ENCODE measurements at places on chromosomes 6 and 20.

DNA sequence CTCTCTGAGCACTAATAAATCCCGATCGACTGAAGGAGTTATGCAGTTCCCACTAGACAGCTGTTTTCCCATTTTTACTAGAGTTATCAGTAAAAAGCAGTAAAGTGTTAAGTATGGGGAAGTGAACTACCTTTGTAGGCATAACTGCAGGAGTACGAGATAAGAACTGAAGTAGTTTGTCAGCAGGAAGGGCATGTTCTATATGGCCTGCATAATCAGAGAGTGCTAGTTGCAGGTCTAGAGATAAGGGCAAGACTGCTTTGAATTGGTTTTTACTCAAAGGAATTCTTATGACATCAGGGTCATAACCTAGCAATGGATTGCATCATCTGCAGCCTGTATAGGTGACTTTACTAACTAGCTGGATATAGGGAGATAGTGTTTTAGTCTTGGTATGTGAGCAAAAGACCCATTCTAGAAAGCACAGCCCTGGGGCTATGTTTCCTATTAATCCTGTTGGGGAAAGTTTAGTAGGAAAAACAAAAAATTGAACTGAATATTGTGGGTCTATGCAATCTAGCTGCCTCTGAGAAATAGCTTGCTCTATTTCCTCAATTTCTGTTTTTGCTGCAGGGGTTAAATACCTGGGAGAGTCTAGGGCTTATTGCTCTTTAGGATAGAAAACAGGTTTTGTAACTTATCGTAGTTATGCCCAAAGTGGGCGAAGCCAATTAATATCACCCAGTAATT lies 22.6 kb upstream of the CRISP1 start:
- no peak for DNase-seq

DNA sequence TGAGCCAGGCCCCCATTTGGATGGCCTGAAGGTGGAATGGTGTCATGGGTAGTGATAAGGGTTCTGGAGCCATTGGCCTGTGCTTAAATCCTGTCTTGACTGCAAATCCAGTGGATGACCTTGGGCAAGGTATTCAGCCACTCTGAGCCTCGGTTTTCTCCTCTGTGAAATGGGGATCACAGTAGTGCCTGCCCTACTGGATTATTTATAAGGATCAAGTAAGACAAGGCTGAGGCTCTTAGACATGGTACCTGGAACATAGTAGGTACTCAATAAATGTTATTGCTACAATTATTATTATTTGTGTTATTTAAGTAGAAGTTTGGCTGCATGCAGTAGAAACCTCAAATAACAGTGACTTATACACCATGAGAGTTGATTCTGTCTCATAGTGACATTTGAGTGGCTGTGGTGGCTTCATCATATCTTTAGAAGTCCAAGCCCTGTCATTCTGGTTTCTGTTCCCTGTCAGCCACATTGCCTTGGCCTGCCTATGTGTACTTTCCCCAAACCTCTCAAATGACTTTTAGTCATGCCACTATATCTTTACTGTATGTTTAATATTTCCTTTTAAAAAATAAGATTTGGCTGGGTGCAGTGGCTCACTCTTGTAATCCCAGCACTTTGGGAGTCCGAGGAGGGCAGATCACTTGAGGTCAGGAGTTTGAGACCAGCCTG lies 37.6 kb upstream of the CHMP4B start:
- no peak for DNase-seq

- DNase-seq, result no peak
Observed at GRCh38 chr6:88599571-88599970, 363.8 kb downstream of the RNGTT start.

GRCh38 chr6:53951383-53951782 lies 156.6 kb downstream of the LRRC1 start:
- DNase-seq, result no peak

GRCh38 chr6:81768150-81768942 lies 15.9 kb upstream of the TENT5A start:
- no peak for DNase-seq

DNA sequence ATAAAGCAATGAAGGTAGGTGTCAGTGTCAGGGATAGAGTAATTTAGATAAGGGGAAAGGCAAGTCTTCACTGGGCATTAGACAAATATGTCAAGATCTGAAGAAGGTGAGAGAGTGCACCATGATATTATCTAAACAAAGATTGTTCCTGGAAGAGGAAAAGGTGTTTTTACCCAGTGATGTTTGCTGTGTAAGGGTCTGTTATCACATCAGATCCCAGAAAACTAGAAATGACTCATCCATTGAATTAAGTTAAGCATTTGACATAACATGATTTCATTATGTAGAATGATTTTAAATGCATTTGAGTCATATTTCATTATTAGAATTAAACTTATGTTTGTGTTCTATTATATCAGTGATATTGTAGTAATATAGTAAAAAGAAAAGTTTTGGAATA lies 1279.5 kb upstream of the CITED2 start:
- no peak for DNase-seq

- no peak for DNase-seq
Observed at GRCh38 chr6:124659427-124659826, 302.8 kb upstream of the RNF217 start.

DNA sequence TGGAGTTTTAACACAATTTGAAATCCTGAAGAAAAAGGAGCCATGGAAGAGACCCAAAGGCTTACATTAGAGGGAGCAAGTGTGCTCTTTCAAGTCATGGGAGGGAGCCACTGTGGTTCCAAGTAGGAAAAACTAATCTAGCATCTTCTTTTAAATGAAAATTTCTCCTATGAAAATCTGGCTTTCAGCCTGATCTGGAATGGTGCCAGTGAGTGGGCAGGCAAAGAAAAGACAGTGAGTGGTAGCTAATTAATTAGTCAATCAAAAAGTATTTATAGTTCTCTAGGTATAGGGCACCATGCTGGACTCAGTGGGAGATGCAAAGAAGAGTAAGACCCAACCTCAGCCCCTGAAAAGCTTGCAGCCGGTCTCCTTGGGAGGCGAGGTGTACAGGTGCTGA lies 21.9 kb downstream of the CAP2 start:
- DNase-seq, result no peak

- no peak for DNase-seq
Observed at GRCh38 chr20:38357653-38358207, 11.4 kb downstream of the LBP start.

GRCh38 chr6:127841811-127842210 lies 59.0 kb downstream of the THEMIS start:
- DNase-seq, result no peak

DNA sequence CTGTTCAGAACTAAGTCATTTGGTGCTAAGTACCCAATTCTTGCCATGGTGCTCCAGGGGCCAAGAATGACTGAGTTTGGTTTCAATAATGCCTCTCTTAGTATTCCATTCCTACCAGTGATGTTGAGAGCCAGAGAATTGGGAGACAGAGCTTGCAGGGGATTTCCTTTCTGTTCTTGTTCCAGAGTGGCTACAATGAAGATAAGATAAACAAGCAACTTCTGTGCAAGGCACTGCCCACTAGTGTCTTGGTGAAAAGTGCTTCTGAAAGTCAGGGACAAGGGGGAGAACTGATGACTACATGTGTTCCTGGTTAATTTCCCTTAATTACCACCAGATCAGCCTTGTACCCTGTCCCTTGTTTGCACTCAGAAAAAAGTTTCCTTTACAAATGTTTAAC lies 421.6 kb downstream of the BCKDHB start:
- DNase-seq, result no peak

DNA sequence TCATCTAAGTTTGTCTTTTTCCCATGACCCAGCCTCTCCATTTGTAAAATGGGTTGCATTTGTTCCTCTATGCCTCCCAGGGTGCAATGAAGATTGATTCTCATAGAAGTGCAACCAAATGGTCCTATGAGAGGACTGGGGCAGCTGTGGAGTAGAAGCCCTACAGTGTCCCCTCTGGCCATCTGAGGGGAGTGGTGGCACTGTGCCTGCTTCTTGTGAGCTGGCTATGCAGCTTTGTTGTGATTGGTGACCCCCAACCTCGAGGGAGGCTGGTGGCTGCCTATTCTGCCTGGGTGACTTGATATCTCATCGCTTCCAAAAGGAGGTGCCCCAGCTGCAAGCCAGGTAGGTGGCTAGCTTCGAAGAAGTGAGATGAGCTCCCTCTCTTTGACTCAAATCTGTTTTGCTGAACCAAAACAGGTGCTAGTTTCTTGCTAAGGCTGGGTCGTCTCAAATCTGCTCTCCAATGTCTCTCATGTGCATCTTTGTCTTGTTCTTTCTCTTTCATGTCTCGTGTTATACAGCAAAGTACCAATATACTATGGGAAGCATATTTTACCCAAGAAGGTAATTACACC lies 33.9 kb downstream of the TXLNB start:
- no peak for DNase-seq

- DNase-seq, result no peak
Observed at GRCh38 chr6:67888886-67889681, 746.0 kb upstream of the ADGRB3 start.

DNA sequence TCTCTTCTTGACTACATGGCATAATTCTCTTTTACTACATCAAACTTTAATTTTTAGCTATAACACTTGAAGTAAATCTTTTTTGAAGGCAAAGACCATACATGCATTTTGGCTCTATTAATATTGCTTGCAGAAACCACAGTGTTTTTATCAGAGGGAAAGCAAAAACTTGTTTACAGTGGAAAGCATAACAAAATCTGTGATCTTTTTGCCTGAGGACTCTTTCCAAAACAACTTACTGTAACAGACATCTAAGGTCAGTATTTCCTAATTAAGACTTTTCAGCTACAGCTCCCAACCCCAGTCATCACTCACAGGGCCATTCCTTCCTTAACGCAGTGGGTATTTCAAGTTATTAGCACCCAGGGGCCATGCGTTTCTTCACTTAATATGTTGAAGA lies 274.7 kb downstream of the CDKAL1 start:
- DNase-seq, result no peak

GRCh38 chr6:68343901-68344300 lies 291.2 kb upstream of the ADGRB3 start:
- DNase-seq, result no peak

GRCh38 chr6:41960028-41960427 lies 18.4 kb upstream of the CCND3 start:
- no peak for DNase-seq

DNA sequence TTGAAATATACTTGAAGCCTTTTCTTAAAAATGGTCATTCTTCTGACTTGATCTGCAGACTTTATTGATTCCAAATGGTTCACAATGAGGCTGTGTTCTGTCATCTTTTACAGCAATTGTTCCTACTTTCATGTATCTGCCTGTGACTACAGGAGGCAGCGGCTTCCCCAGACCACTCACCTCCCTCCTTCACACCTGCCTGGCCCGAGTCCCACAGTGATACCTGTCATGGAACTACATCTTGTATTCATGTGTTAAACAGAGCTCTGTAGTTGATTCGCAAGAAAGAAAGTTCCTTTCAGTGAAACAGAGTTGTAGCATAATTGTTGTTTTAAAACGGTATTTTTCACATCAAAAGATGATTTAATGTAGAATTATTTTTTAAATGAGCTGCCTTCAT lies 673.5 kb upstream of the AGPAT4 start:
- no peak for DNase-seq

DNA sequence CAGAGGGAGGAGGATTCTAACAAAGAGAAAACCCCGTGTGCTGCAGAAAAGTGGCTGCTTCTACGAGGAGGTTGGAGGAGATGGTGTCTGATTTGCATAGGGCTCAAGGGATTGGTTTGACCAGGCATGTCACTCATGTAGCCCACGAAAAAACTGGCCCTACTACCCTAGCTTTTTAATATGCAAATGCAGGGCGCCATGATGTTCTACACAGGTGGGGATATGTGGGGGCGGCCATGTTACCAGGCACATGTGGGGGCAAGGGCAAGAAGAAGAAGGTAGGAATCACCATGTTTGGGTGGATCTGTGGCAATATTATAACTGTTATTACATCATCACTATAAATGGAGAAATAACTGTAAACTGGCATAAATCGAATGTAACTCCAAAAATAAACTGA lies 9.9 kb downstream of the KIAA1755 start:
- DNase-seq, result no peak

GRCh38 chr6:88472851-88473525 lies 306.8 kb upstream of the CNR1 start:
- no peak for DNase-seq

GRCh38 chr6:139016337-139017213 lies 12.0 kb upstream of the ABRACL start:
- DNase-seq, result no peak

- no peak for DNase-seq
Observed at GRCh38 chr6:105603788-105604586, 201.1 kb upstream of the PREP start.

DNA sequence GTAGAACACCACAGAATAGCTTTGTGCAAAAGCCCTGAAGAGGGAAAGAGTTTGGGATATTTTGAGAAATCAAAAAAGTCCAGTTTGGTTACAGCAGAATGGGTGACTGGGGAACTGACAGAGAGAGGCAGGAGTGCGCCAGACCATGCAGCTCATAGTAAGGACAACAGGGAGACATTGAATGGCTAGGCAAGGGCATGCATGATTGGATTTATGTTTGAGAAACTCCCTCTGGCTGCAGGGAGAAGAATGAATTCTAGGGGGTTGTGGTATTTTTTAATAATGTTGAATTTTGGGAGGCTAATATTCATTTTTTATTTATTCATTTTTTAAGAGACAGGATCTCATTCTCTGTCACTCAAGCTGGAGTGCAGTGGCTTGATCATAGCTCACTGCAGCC lies 49.9 kb downstream of the TGM2 start:
- DNase-seq, result no peak

- no peak for DNase-seq
Observed at GRCh38 chr20:33569802-33570391, 80.0 kb downstream of the CBFA2T2 start.

GRCh38 chr6:108002365-108003221 lies 44.6 kb upstream of the SEC63 start:
- DNase-seq, result no peak

- DNase-seq, result no peak
Observed at GRCh38 chr6:3442431-3443220, 14.2 kb downstream of the SLC22A23 start.

DNA sequence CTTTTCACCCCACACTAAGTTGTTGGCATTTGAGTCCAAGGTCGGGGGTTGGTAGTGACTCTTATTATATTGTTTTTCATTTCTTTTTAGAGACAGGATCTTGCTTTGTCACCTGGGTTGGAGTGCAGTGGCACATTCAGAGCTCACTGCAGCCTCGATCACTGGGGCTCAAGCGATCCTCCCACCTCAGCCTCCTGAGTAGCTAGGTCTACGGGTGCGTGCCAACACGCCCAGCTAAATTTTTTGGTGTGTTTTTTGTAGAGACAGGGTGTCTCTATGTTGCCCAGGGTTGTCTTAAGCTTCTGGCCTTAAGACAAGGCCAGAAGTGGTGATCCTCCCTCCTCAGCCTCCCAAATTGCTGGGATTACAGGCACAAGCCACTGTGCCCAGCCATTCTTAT lies 25.1 kb upstream of the TGM2 start:
- no peak for DNase-seq

GRCh38 chr6:4270776-4271175 lies 135.4 kb upstream of the ECI2 start:
- no peak for DNase-seq

DNA sequence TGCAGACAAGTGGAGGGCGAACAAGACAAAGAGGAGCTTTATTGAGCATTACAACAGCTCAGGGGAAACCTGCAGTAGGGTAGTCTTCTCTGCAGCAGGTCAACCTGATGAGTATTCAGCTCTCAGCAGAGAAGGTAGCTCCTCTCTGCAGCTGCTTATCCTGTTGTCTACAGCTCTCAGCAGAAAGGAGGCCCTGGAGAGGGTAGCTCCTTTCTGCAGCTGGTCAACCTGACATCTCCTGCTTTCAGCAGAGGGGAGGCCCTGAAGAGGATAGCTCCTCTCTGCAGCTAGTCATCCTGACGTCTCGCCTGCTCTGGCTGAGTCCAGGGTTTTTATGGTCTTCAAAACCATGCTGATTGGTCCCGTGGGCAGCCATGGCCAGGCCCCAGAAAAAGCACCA lies 113.6 kb downstream of the CD24 start:
- DNase-seq, result no peak

GRCh38 chr6:1763404-1763803 lies 153.7 kb downstream of the FOXC1 start:
- DNase-seq, result no peak
